Nucleus accumbens (tissue), 56 donors: ENCODE measurements at places on chromosomes 2 and 18.

DNA sequence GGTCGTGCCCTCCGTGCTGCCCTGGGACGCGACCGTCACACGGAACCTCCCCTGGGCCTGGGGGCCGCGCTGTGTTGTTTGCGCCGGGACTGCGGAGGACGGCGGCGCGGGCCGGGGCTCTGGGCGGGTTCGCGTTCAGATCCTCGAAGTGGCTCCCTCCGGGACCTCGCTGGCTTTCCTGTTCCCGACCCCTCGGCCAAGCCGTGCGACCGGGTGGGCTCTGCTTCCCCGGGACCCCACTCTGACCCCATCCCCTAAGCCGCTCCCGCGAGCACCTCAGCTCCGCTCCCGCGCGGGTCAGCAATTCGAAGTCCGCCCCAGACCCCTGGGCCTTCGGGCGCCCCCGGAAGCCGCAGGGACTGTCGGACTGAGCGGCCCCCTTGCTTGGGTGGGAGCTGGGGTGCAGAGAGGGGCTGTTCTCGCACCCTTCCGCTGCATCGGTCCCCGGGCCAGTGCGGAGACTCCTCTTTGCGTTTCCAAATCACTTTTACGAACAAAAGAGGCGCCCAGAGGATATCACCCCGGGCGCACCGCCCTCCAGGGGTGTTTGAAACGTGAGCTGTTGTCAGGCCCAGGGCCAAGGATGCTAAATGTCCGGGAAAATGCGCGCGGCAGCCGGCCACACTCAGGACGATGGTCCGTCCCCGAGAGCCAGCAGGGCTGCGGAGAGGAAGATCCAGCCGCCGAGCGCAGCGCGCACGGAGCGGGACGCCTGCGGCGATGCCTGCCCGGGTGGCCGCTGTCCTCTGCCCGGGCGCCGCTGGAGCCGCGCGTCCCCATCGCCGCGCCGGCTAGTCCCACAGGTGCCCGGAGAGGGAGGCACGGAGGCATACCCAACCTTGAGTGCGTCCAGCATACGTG, 73.5 kb downstream of the ZCCHC2 start:
- DNase-seq = no peak

- no peak for DNase-seq
Observed at GRCh38 chr2:215504547-215504946, 68.7 kb upstream of the FN1 start.

DNA sequence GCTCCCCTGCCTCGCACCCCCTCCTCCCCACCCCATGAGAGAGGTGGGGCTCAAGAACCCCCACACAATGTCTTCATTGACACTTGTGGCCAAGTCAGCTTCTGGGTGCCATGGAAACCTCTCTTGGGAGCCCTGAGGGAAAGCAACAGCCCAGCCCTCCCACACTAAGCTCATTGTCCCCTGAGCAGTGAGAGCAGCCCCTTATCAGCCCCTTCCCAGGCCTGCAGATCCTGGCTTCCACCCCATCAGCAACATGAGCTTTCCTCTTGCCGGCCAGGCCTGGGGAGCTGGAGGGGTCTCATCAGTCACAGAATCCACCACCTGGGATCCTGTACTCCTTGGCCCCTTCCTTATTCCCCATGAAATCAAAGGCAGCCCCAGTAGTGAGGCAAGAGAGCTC, 107.8 kb upstream of the ST3GAL5 start:
- no peak for DNase-seq

DNA sequence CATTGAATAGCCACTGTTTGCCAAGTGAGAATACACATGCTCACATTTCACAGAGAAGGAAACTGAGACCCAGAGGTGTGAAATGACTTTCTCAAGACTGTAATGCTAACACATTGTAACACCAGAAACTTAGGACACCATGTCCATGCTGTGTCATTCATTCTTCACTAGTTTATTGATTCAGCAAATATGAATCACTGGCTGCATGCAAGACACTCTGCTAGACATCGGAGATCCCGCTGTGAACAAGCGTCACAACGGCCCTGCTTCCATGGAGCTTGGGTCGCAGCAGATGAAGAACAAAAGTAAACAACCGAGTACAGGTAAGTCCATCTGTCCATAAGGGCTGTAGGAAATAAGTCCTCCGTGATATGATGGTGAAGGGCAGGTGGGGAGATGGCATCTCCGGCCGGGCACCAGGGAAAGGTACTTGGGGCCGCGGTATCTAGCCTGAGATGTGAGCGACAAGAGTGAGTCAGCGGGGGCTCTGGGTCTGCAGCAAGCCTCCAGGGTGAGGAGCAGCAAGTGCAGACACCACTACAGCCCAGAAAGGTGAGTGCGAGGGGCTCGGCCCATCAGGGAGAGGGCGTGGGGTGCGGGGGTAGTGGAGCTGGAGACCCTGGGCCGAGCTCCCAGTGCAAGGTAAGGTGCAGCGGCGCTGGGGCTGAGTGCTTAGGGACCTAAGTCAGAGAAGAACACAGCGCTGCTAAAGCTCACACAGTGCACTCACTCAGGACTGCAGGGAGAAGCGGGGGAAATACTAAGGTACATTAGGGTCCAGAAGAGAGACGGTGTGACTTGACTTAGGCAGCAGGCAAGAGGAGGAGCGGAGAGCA, 391.2 kb downstream of the FBXO15 start:
- DNase-seq = no peak

GRCh38 chr2:175568109-175568730, 386.7 kb upstream of the ATP5MC3 start:
- DNase-seq = no peak

- no peak for DNase-seq
Observed at GRCh38 chr2:122519821-122520611, 764.6 kb downstream of the TSN start.

- DNase-seq = no peak
Observed at GRCh38 chr2:54755641-54756326, 32.3 kb downstream of the EML6 start.

- DNase-seq = no peak
Observed at GRCh38 chr18:3572761-3573160, 122.8 kb downstream of the TGIF1 start.

DNA sequence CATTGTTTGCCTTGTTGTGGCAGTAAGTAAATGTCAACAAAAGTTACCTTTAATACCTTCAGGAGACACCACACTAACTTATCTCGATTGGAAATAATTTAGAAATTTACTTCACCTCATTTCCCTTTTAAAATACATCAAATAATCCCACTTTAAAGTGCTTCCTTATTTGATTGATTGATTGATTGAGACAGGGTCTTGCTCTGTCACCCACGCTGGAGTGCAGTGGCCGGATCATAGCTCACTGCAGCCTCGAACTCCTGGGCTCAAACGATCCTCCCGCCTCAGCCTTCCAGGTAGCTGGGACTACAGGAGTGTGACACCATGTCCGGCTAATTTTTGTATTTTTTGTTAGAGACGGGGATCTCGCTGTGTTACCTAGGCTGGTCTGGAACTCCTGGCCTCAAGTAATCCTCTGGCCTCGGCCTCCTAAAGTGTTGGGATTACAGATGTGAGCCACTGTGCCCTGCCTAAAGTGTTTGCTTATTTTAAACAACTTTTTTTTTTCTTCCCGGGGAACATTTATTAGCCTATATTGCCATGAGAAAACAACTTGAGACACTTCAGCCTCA, 12.0 kb upstream of the PAX3 start:
- no peak for DNase-seq

GRCh38 chr18:59837586-59837985, 62.2 kb upstream of the PMAIP1 start:
- DNase-seq = no peak

- no peak for DNase-seq
Observed at GRCh38 chr2:112483831-112484230, 1.9 kb downstream of the TTL start.

DNA sequence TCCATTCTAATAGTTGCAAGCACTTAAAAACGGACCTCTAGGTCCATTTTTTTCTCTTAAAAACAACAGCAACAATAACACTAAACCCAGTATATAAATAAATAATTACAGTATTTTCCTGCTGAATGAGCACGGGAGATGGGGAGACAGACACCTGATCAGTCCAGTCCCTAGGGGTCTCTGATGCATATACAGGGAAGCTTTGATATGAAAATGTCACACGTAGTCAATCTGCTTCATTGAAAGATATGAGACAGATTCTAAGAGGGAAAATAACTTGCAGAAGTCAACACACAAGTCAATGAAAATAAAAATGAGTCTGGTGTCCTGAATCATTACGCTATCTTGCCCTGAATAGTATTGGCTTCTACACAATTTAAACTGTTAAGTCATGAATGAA, 523.3 kb upstream of the SLC8A1 start:
- DNase-seq = no peak

- DNase-seq = no peak
Observed at GRCh38 chr2:22893761-22894517, 491.0 kb upstream of the KLHL29 start.

DNA sequence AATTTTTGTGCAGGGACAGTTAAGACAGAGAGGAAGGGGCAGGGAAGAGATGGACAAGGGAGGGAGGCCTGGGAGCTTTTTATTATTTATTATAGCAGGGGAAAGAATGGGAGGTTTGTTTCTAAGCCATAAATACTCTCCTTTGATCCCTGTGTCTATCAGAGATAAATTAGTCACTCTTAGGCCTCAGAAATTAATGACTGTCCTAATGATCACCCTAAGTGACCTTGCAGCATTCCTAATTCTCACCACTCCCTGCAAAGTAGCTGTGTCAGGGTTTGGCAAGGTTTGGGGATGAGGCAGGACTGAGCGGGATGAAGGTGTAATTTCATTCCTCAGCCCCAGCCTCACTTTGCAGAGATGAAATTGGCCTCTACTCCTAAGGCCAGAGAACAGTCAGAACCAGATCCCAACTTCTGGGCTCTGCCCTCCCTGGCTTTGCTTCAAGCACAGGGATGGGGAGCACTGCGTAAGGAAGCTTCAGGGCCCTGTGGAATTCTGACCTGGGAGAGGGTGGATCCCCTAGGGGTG, 95.0 kb downstream of the TMEM17 start:
- no peak for DNase-seq

GRCh38 chr2:208820014-208820688, 413.6 kb downstream of the PTH2R start:
- DNase-seq = no peak

DNA sequence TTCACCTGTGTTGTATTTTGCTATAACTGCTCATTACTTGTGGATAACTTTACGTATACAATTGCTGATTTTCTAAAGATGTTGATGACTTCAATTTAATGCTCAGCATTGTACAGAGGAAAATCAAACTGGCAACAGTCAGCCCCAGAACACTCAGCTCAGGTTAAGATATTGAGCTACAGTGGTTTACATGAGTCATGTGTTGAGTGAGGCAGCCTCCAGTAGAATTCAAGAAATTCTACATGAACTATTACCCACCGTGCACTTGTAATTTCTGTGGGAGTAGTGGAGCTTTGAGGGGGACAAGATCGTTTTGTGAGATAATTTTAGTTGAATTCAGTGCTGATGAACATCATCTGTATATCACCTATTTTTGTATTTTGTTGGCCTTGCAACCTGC, 292.3 kb downstream of the ALPK2 start:
- DNase-seq = no peak

GRCh38 chr2:234467289-234467688, 29.6 kb downstream of the ARL4C start:
- DNase-seq = no peak

DNA sequence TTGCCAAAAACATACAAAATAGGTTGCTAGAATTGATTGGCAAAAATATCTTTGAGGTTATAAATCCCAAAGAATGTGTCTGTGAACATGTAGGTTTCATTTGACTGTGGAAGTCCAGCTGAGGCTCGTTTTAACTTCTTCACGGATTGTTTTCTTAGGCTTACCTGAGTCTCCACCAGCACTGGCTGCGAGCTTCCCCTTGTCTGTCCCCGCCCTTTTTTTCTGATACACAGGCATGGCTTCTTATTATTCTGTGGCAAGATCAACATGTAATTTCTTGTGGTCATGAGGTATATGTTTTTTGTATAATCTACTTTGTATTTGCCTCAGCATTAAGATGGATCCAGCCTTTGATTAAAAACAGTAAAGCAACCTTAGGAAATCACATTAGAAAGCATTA, 7.2 kb upstream of the SLC40A1 start:
- DNase-seq = no peak

- no peak for DNase-seq
Observed at GRCh38 chr18:7872569-7872968, 305.5 kb downstream of the PTPRM start.

- DNase-seq = peak; percentile 31
Observed at GRCh38 chr18:56382541-56382940, 255.9 kb downstream of the TXNL1 start.

DNA sequence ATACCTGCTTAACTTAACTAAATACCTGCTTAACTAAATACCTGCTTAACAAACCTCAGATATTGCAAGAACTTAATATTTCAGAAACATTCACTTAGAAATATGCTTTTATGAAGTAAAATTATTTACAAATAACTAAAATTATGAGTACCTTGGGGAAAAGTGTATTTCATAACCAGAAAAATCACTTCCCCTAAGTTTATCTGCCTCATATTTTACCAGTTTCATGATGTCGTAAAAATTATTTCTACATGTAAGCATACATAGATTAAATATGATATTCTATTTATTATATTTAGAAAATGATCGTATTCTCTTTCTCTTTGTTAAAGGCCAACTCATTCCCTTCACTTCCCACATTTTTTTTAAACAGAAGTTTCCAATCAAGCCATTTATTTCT, 41.5 kb upstream of the DSC1 start:
- no peak for DNase-seq

GRCh38 chr2:52429171-52429570, 1338.4 kb upstream of the CHAC2 start:
- no peak for DNase-seq

- DNase-seq = no peak
Observed at GRCh38 chr2:195343942-195344530, 313.0 kb upstream of the SLC39A10 start.

DNA sequence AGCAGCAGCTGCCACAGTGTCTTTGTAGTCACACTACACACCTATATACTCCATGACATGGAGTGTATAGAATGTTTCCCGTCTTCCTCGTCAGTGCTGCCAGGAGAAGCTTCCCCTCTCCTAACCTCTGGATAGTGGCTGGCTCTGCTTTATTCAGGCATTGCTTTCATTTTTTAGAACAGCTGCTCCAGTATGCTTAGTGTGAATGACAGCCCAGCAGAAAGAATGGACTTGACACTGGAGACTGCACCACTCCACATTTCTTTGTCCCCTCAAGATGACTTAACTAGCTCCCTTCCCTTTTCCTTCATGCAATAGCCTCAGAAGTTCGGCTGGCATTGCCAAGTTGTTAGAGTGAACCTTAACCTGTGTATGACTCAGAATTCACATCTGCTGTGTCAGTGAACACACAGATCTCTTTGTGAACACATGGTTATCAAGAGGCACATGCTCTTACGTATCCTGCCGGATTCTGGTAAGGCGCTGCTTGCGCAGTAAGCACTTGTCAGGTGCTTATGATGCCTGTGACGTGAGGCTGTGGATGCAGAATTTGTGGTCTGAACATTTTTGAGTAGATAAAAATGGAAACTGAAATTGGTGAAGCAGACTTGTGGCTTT, 73.9 kb downstream of the NEDD4L start:
- no peak for DNase-seq

- DNase-seq = no peak
Observed at GRCh38 chr2:60589104-60589503, 35.6 kb upstream of the BCL11A start.

DNA sequence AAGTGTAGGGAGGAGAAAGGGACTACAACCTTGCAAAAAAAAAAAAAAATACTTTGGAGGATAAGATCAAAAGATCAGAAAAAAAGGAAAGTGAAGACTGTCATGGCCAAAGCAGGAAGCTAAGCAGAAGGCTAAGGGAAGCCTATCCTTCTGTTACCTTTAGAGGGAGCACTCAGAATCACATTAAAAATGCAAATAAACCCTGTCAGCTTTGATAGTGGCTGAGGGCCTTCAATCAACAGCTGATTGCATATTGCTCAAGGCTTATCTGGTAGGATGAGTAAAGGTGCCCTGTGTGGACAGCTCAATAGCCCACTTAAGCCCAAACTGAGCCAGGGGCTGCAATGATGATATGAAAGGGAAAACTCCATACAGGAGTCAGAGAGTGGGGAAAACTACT, 1021.2 kb downstream of the LRP1B start:
- DNase-seq = no peak
